ENCODE measurements at places on chromosomes 13 and 19.

- no peak for DNase-seq
- no peaks in the 10 kb centered on the region for H3K36me3 ChIP-seq
- no peak overlapping the region for H3K27ac ChIP-seq
- no peaks in the 10 kb centered on the region for H3K27me3 ChIP-seq
- no peaks in the 10 kb centered on the region for H3K4me1 ChIP-seq
Measured at GRCh38 chr13:42597505-42597904, 23.6 kb downstream of the TNFSF11 start.

DNA sequence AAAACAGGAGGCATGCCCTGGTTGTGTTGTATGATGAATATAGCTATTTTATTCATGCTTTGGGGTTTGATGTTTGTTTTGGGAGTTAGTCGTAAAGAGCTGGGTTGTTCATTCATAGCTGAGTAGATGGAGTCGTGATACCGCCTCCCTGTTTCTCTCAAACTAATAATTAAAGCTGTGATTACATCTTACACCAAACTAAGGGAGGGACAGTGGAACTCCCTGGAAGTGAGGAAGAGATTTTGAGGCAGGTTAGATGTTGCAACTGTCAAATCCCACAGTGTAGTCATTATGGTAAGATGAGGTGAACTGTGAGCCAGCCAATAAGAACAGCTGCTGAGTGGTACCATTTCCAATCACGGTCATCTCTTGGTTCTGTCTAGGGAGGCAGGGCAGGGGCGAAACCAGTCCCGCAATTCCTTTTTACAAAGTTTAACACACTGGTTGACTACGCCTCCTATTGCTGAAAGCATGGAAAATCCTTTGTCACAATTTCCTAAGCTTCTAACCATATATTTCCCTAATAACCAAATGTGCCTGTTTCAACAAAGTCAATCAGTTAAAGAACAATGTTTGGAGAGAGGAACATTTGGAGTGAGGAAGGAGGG lies 207.6 kb upstream of the SERP2 start:
- H3K27me3 ChIP-seq: no peaks in the 10 kb centered on the region
- no peaks in the 10 kb centered on the region for H3K36me3 ChIP-seq
- H3K4me1 ChIP-seq: no peaks in the 10 kb centered on the region
- H3K4me3 ChIP-seq: no peak overlapping the region
- no peak overlapping the region for H3K27ac ChIP-seq
- no peak for DNase-seq

DNA sequence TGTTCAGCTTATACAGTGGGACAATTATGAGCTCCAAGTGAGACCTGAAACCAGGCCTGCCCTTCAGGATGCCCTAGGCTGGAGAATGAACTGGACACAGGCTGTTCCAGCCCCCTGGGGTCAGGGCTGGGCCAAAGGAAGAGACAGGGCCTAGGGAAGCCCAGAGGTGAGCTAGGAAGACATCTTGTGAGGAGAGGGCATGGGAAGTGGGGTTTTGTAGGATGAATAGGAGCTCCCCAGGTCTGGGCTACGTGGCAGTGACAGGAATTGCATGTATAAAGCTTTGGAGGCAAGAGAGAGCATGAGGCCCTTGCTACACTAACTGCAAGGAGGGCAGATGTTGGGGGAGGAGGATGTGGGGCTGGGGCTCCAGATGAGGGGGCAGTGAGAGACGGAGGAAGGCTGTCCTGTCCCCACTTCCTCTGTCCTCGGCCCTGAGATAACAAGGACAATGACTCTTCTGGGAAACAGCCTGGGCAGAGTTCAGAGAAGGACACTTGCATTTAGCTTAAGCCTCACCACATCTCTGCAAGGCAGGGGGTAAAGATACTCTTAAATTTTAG lies 1.5 kb upstream of the TBXA2R start:
- peaks cover 10% of the 10 kb centered on the region for H3K4me1 ChIP-seq
- peaks cover 7% of the 10 kb centered on the region for H3K36me3 ChIP-seq
- peaks cover 39% of the 10 kb centered on the region for H3K27me3 ChIP-seq

DNA sequence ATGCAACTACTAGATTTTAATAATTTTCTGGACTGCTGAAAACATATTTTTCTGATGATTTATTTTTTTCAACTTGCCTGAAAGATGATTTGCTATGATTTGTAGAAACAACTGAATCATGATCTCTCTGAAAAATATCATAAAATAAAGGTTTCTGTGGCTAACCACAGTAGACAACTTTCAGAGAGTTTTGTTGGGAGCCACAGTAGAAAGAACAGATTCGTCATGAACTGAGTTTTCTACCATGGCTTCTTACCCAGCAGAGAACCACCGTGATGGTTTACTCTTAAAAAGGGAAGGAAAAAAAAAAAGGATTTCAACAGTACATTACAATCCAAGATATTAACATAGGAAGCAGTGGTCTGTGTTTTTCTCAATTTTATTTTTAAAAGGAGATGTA lies 18.0 kb downstream of the ZAR1L start:
- peaks cover 3% of the 10 kb centered on the region for H3K4me1 ChIP-seq
- no peaks in the 10 kb centered on the region for H3K36me3 ChIP-seq
- H3K4me3 ChIP-seq: no peak overlapping the region
- no peaks in the 10 kb centered on the region for H3K27me3 ChIP-seq
- H3K27ac ChIP-seq: no peak overlapping the region

DNA sequence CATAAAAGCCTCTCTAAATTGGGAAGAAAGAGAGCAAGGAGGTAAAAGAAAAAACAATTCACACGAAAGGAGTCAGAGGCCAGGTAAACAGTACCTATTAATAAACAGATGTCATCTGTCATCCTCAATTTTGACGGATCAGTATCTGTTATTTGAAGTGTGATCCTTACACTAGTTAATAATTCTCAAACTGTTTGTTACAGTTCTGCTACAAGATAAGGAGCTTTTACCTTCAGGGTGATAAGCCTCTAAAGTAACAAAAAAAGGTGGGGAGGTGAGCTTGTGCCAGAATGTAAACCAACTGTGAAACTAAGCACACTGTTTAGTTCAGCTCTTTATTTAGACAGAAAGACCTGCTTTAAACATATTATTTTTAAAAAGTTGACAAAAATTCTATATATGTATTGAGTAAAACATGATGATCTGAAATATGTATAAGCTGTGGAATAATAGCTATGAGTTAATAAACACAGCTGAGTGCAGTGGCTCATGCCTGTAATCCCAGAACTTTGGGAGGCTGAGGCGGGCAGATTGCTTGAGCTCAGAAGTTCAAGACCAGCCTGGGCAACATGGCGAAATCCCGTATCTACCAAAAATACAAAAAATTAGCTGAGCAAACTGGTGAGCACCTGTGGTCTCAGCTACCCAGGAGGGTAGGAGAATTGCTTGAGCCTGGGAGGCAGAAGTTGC lies 48.4 kb upstream of the EBPL start:
- no peak overlapping the region for H3K27ac ChIP-seq
- H3K4me3 ChIP-seq: no peak overlapping the region
- H3K4me1 ChIP-seq: no peaks in the 10 kb centered on the region
- no peaks in the 10 kb centered on the region for H3K27me3 ChIP-seq
- no peaks in the 10 kb centered on the region for H3K36me3 ChIP-seq

GRCh38 chr19:55113570-55114039 lies 3.8 kb downstream of the PPP1R12C start:
- H3K27ac ChIP-seq: no peak overlapping the region
- no peak overlapping the region for H3K4me3 ChIP-seq
- H3K4me1 ChIP-seq: peaks cover 12% of the 10 kb centered on the region
- peaks cover 11% of the 10 kb centered on the region for H3K36me3 ChIP-seq

DNA sequence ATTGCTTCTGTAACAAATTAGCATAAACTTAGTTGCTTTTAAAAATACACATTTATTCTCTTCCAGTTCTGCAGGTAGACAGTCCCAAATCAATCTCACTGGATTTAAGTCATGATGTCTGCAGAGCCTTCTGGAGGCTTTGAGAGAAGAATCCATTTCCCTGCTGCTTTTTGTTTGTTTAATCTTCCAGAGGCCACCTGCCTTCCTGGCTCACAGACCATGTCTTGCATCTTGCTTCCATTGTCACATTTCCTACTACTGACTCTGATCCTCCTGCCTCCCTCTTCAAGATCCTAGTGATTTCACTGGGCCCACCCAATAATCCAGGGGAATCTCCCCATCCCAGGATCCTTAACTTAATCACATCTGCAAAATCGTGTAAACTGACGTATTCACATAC lies 473.3 kb downstream of the ITGBL1 start:
- no peak overlapping the region for H3K4me3 ChIP-seq
- H3K27ac ChIP-seq: no peak overlapping the region
- no peak for DNase-seq
- no peaks in the 10 kb centered on the region for H3K36me3 ChIP-seq
- H3K4me1 ChIP-seq: no peaks in the 10 kb centered on the region
- peaks cover 2% of the 10 kb centered on the region for H3K27me3 ChIP-seq

- no peak for DNase-seq
- peaks cover 6% of the 10 kb centered on the region for H3K4me1 ChIP-seq
- no peaks in the 10 kb centered on the region for H3K36me3 ChIP-seq
- H3K4me3 ChIP-seq: no peak overlapping the region
Measured at GRCh38 chr19:262125-262524, 29.1 kb downstream of the PLPP2 start.

DNA sequence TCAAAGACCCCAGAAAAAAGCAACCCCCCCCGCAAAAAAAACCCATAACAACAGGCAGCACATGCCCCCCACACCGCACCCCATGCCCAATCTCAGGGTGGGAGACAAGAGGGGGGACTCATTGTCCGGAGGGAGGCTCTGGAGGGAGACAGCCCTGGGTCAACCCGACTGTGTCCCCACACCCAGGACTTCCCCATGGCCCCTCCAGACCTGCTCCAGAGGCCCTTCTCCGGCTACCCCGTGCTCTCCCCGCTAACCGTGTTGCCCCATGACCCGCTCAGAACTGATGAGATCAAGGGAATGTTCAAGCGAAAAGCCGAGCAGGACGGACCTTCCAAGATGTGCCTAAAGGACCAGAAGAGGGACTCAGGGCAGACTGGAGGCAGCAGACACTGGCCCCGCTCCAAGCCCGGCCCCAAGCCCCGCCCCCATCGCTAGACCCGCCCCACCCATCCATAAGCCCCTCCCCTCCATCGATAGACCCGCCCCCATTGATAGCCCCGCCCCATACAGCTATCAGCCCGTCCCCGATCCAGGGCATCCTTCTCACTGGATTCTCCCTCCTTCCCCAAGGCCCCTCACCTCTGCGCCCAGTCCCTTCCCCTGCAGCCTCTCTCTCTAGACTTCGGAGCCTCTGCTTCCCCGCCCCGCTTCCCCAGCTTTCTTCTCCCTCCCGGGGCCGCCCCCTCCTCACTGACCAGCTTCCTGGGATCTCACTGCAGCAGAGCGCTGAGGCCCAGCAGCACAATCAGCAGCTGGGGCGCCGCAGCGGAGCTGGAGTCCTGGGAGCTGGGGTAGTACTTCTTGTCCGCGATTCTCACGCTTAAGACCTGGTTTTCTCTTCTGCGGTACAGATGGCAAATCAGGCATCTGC lies 2.2 kb downstream of the BST2 start:
- H3K27ac ChIP-seq: no peak overlapping the region
- H3K4me3 ChIP-seq: peak overlapping the region; percentile 24
- peaks cover 18% of the 10 kb centered on the region for H3K36me3 ChIP-seq
- H3K4me1 ChIP-seq: peaks cover 12% of the 10 kb centered on the region
- H3K27me3 ChIP-seq: no peaks in the 10 kb centered on the region

- H3K27me3 ChIP-seq: no peaks in the 10 kb centered on the region
- H3K36me3 ChIP-seq: peaks cover 52% of the 10 kb centered on the region
- peak overlapping the region; percentile 77 for H3K27ac ChIP-seq
- DNase-seq: no peak
- peaks cover 20% of the 10 kb centered on the region for H3K4me1 ChIP-seq
Measured at GRCh38 chr13:114106991-114107685, 25.3 kb downstream of the RASA3 start.
